NCI-H2227 treated with DMSO at 0.1 percent for 48 hours (cell line): ENCODE measurements at places on chromosomes 2 and 18.

- peak; percentile 14 for DNase-seq
These were observed 118.3 kb upstream of the DSEL start for GRCh38 chr18:67634631-67635338.

- DNase-seq = no peak
These were observed 142.9 kb downstream of the TNS1 start for GRCh38 chr2:217859926-217860325.

DNA sequence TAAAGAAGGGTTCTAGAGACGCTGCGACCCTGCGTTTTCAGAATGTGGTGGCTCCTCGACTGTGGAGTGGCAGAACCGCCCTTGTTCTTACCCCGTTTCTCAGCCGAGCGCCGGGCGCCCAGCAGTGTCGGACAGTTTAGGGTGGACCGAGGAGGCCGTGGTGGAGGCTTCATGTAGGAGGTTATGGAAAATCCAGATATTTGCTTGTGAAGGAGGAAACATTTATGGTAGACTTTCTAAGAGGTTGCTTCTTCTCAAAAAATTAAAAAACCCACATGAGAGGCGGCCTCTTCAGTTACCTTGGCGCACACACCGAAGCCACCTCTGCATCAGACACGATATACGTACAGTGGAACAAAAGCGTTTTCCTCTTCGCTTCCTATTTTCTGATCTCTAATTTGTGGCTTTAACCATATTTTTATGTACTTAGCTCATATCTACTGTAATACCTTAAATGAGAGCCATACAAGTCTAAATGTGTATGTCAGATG is 120.8 kb downstream of the NFATC1 start:
- DNase-seq = no peak

- DNase-seq = no peak
These were observed 43.2 kb downstream of the TSHZ1 start for GRCh38 chr18:75253784-75254183.

DNA sequence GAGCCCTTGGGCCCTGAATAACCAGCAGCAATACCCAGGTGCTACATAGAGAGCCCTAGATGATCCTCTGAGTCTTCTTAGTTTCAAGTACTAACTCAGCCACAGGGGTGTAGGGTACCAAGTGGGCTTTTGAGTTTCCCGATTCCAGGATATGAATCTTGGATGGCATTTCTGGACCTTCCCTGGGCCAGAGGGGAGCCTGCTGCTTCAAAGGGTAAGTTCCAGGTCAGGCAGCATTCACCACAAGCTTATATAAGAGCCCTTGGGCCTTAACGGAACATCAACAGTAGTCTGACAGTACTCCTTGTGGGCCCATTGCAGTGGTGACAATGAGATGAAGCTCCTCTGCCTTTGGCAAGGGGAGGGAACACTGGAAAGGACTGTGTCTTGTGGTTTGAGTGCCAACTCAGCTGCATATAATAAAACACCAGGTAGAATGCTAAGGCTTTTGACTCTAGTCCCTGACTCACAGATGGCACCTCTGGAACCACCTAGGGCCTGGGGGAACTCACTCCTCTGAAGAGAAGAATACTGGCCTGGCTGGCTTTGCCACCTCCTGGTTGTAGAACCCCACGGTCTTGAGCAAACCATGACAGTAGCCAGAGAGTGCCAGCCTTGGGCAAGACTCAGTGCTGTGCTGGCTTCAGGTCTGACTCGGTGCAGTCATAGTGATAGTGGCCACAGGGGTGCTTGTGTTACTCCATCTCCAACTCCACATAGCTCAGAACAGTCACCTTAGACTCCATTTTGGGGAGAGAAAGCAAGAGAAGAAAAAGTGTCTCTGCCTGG is 235.7 kb downstream of the AKAIN1 start:
- DNase-seq = no peak

DNA sequence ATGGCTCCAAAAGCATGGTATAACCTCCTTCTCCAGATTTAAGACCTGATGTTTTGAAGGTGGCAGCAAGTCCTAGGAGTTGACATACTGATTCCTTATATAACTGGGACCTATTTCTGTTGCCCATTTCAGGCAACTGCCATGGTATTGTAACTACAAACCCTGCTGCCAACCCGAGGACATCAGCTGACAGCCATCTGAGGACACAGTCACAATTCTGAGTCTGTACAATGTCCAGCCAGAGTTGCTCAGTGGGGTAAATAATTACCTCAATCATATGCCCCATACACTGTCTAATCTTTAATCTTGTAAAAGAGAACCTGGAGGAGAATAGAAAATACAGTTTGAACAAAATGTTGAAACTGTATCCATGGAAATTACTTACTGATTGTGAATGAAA is 8.7 kb upstream of the GAREM2 start:
- DNase-seq = no peak

- DNase-seq = no peak
These were observed 200.2 kb downstream of the RIT2 start for GRCh38 chr18:42915299-42915698.

GRCh38 chr2:64975232-64975821 is 13.9 kb upstream of the SLC1A4 start:
- no peak for DNase-seq

- no peak for DNase-seq
These were observed 19.7 kb upstream of the IL18R1 start for GRCh38 chr2:102335871-102336366.

DNA sequence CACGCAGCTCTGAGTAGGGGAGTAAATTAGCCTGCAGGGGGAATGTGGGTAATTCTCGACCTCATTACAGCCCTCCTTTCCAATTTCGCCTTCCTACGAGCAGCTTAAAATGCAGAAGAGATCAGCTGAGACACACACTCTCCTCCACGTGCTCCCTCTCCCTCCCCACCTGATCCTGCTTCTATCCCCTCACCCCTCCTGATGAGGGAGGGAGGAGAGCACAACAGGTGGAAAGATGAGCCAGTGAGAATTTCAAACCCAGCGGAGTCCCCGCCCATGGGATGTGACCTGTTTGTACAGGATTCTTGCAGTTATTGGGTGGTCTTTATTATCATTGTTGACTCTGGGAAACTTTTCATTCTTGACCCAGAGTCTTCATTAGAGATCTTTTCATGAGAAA is 35.5 kb downstream of the DDX18 start:
- no peak for DNase-seq

GRCh38 chr2:64943387-64944150 is 45.6 kb upstream of the SLC1A4 start:
- DNase-seq = no peak

DNA sequence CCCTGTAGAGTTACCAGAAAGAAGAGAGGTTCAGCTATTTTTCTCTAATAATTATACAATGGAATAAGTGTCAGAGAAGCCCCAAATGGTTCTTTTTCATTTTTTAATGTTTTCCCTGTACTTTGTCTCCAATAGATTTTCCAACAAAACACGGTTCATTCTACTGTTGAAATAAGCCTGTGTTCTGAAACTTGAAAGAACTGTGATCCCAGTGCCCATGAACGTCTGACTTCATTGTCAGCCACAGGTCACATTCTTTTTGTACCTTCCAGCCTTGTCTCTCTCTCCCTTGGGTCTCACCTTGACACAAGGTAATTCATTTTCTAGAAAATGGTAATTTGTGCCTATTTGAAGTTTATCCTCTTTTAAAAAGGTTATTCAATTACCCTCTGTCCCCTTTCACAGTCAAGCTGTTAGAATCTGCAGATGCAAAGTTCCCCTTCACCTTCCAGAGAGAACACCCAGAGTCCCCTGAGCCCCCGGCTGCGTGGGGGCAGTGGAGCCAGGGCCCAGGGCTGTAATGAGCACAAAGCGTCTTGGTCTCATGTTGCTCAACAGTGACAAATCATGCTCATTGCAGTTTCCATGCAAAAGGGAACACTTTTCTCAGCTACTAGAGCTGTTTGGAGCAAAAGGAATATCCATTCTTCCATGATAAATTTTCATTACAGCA is 115.2 kb downstream of the SPHKAP start:
- no peak for DNase-seq

DNA sequence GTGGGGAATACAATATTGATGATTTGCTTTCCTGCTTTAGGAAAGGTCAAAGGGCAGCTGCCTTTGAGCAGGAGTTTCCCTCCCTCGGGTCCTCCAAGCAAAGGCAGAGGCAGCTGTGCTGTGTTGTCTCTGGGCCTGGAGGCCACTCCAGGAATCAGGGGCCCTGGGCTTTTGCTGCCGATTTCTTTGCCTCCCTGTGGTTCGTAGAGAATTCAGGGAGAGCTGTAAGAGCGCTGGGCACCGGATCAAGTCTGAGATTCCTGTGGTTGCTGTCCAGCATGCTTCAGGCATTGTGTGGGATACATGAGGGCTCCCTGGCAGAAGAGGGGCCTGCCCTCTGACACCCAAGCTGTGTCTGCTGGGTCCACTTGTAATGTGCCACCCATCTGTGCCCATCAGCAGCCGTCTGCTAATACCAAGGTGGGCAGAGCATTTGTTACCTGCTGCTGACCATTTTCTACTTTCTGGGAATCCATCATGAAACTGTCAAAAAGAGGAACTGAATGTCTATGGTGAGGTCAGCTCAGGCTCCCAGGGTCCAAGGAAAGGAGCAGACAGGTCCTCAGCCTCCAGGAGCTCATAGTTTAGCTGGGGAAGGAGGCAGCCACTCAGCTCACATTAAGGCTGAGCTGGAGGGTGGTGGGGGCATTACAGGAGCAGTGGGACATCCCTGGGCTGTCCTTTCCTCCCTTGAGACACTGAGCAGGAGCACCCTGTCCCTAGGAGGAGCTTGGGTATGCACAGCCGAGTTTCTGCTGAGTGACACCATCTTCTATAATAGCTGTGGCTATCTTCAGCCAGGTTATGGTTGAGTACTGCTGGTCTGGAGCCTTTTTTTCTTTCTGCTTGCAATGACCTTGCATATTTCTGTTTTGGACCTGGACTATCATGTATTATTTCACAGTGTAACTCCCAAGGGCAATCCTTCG is 68.5 kb downstream of the CTIF start:
- DNase-seq = no peak

- no peak for DNase-seq
These were observed 244.7 kb upstream of the HS6ST1 start for GRCh38 chr2:128563348-128563687.

DNA sequence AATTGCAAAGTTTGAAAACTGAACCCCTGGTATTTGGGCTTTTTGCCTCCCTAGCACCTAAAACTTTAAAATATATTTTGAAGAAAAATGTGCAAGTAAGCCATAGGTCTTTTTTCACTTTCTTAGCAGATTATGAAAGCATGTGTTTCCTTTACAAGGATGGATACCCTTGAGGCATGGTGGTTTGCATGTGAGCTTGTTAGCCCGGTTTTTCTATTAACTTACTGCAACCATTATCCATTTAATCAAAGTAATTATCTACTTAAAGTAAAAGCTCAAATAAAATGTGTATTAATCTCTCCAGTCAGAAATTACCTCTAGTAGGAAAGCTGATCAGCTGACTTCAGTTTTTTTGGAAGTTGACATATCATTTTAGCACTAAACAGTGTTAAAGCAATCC is 140.6 kb downstream of the EML6 start:
- DNase-seq = no peak

GRCh38 chr2:186197955-186198354 is 288.1 kb upstream of the ZC3H15 start:
- DNase-seq = no peak

GRCh38 chr2:45169339-45170190 is 160.3 kb upstream of the SIX2 start:
- DNase-seq = no peak

DNA sequence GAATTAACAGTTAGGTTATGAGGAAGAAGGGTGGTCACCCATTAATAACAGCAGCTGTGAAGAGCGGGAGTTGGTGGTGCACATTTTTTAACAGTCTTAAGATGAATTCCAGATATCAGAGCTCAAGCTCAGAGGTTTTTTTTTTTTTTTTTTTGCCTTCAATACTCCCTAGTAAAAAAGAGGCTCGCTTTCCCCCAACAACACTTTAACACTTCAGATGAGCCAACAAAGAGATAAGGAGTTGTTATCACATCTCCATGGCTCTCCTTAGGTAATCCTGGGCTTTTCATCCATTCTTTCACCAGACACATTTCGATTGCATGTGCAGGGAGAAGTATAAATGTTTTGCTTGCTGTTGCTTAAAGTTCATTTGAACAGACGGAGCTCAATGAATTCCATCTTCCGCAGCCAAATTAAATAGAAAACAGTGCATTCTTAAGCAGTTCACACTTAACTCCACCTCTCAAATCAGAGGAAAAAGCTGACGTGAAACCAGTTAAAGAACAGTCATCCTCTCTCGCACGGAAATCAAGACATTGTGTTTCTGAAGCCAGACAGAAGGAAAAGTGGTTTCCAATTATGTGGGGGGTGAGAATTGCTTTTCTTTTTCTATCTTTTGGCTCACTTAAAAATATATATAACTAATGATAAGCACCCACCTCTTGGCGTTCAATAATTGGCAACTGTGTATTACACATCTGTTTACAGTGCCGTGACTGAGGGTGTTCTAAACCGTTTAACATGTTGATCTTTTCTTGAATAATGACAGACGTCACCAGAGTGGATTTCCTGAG is 118.2 kb downstream of the ZNF521 start:
- DNase-seq = peak; percentile 47

GRCh38 chr2:179410552-179411356 is 146.1 kb upstream of the SESTD1 start:
- peak; percentile 77 for DNase-seq

DNA sequence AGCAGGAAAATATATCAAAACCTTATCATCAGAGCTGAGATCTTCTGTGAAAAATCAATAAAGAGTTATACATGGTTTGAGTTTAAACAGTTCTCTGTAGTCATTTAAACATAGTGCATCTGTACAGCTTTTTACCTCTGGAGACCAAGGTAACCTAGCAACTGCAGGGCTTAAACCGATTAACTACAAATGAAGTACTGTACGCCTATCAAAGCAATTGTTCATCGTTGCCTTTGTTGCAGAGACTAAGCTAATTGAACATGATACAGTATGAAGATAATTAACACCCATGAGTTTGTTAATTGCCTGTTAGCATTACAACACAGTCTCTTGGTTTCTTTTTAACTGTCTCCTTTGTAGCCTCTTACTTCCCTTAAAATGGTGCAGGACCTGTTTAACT is 147.9 kb downstream of the LNPK start:
- DNase-seq = peak; percentile 25

- DNase-seq = no peak
These were observed 112.7 kb upstream of the CTDP1 start for GRCh38 chr18:79566771-79567431.

DNA sequence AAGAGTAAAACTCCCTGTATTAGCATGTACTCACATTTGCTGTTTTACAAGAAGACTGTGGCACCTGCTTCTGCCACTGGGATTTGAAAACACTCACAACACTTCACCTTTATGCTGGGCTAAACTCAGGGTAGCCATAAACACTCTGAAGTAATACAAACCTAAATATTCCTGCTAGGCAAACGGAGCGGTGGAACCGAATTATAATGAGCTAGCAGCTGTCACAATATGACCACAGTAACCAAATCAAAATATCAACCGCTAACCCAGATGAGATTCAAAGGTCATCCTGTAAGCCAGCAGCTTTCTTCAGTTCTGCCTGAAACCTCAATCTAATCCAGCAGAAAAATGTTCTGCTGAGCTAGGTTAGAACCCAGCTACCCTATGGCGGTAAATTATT is 132.1 kb downstream of the TCF4 start:
- DNase-seq = no peak

DNA sequence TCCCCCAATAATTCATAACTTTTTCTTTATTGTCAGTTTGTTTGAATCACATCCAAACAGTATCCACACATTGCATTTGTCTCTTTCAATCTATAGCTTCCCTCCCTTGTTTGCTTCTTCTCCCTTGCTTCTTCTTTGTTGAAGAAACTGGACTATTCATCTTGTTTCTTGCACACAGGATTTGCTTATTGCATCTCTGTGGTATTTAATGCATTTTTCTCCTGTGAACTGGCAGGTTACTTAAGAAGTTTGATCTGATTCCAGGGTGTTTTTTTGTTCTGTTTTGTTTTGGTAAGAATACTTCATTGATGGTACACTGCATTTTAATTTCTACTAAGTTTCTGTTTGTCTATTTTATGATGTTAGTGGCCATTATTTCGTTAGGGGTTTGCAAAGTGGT is 166.8 kb downstream of the CAMKMT start:
- DNase-seq = no peak
